ENCODE measurements at places on chromosomes 1 and 21.

- no peak for DNase-seq
- H3K4me3 ChIP-seq, result no peak overlapping the region
- no peaks in the 10 kb centered on the region for H3K4me1 ChIP-seq
- H3K27ac ChIP-seq, result no peak overlapping the region
- no peaks in the 10 kb centered on the region for H3K36me3 ChIP-seq
- no peaks in the 10 kb centered on the region for H3K27me3 ChIP-seq
These were observed 531.1 kb upstream of the ADAMTS5 start for GRCh38 chr21:27498025-27498424.

GRCh38 chr1:2528016-2528415, 1.6 kb upstream of the PANK4 start:
- no peak overlapping the region for H3K27ac ChIP-seq
- H3K27me3 ChIP-seq, result peaks cover 36% of the 10 kb centered on the region
- H3K4me1 ChIP-seq, result peaks cover 64% of the 10 kb centered on the region
- no peak for DNase-seq
- no peaks in the 10 kb centered on the region for H3K36me3 ChIP-seq
- H3K4me3 ChIP-seq, result no peak overlapping the region

DNA sequence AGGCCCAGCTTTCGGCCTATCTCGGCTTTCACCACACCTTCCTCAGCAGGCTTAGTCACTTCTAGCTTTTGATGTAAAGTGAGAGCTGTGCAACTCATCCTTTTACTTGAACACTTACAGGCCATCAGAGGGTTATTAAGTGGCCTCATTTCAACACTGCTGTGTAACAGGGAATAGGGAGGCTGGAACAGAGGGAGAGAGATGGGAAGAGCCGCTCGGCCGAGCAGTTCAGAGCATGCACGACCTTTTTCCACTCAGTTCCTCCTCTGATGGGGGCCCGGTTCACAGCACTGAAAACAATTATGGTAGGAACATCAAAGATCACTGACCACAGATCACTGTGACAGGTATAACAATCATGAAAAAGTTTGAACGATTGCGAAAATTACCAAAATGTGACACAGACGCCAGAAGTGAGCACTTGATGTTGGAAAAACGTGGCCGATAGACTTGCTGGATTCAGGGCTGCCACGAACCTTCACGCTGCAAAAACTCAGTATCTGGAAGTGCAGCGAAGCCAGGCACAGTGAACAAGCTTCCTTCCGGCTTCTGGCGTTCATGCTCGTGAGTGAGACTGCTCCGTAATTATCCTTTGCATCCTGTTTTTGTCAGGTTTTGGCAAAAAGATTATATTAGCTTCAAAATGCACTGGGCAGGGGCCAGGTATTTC, 28.6 kb downstream of the AGPAT3 start:
- no peak overlapping the region for H3K4me3 ChIP-seq
- no peaks in the 10 kb centered on the region for H3K27me3 ChIP-seq
- no peak for DNase-seq
- H3K4me1 ChIP-seq, result peaks cover 14% of the 10 kb centered on the region
- no peak overlapping the region for H3K27ac ChIP-seq
- H3K36me3 ChIP-seq, result no peaks in the 10 kb centered on the region

GRCh38 chr1:118122234-118123004, 62.6 kb downstream of the SPAG17 start:
- H3K4me1 ChIP-seq, result no peaks in the 10 kb centered on the region
- no peak overlapping the region for H3K27ac ChIP-seq
- no peaks in the 10 kb centered on the region for H3K27me3 ChIP-seq
- H3K36me3 ChIP-seq, result no peaks in the 10 kb centered on the region

DNA sequence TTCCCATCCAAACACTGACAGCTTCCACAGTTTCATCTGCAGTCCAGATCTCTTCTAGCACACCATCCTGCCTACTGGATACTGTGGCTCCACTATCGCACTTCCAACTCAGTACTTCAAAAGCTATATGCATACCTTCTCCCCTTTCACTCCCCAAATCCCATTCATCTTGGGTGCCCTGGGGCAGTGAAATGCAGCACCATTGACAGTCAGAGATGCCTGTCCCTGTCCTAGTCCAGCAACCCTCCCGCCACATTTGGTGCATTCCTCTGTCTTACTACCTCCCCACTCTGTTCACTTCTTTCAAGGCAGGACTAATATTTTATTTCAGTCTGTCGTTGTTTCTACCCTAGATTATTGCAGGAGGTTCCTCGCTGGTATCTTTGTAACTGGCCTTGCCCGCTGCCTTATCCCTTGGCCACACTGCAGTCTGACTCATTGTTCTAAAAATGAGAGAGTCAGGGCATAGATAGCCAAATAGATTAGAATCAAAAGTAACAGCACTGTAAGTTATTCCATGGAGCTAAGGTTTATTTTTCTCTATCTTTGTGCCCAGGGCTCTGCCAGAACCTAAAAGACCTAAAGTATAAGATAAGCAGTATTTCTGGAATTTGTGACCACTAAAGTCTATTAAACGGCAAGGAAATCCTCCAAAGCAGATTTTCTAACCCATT, 96.7 kb downstream of the ESRRG start:
- no peaks in the 10 kb centered on the region for H3K36me3 ChIP-seq
- H3K27ac ChIP-seq, result no peak overlapping the region
- no peaks in the 10 kb centered on the region for H3K27me3 ChIP-seq
- no peak for DNase-seq
- no peak overlapping the region for H3K4me3 ChIP-seq

DNA sequence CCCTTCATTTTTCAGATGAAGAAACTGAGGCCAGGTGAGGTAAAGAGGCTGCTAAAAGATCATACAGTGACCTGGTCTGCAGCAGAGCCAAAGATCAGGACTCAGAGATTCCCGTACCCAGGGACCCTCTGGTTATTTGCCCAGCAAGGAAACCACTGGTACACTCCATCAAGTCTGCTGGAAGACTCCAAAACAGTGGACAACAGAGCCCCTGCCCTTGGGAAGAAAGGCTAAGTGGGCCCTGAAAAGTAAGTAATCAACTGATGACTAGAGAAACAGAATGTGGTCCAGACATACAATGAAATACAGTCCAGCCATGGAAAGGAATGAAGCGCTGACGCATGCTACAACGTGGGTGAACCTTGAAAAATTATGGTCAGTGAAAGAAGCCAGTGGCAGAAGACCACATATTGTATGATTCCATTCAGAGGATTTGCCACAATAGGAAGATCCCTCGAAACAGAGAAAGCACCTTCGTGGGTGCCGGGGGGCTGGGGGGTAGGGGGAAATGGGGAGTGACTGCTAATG, 106.4 kb downstream of the ETS2 start:
- H3K36me3 ChIP-seq, result no peaks in the 10 kb centered on the region
- no peaks in the 10 kb centered on the region for H3K4me1 ChIP-seq
- no peak for DNase-seq
- no peak overlapping the region for H3K4me3 ChIP-seq
- no peaks in the 10 kb centered on the region for H3K27me3 ChIP-seq

- no peak overlapping the region for H3K27ac ChIP-seq
- H3K36me3 ChIP-seq, result no peaks in the 10 kb centered on the region
- no peak for DNase-seq
- no peak overlapping the region for H3K4me3 ChIP-seq
These were observed 2.5 kb downstream of the PKP1 start for GRCh38 chr1:201285846-201286245.

DNA sequence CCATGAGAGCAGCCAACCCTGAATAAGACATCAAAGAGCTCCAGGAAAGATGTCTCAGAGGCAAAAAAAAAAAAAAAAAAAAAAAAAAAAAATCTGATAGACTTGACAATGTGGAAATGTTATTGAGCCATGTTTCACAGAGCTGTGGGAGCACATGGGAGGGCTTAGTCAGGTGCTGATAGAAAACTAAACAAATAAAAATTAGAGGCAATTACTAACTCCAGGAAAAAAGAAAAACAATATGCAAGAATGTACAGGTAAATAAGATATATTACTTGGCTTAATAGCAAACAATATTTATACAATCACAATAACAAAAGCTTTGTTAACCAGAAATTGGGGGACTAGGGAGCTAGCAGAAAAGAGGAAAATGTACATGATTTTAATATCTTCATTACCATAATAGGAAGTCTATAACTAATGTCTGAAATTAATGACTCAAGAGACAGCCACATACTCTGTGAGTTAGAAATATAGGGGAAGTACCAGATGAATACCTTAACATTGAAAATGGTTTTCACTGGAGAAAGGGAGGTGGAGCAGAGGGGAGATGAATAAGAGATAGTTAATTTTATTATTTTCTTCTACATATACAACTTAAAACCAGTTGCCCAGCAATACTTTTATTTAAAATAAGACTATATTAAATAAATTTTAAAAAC, 16.9 kb upstream of the RGS16 start:
- peaks cover 26% of the 10 kb centered on the region for H3K27me3 ChIP-seq
- H3K4me3 ChIP-seq, result no peak overlapping the region
- H3K27ac ChIP-seq, result no peak overlapping the region
- H3K4me1 ChIP-seq, result peaks cover 9% of the 10 kb centered on the region
- no peak for DNase-seq
- H3K36me3 ChIP-seq, result no peaks in the 10 kb centered on the region

GRCh38 chr21:41754479-41754891, 12.4 kb downstream of the RIPK4 start:
- H3K27me3 ChIP-seq, result no peaks in the 10 kb centered on the region

DNA sequence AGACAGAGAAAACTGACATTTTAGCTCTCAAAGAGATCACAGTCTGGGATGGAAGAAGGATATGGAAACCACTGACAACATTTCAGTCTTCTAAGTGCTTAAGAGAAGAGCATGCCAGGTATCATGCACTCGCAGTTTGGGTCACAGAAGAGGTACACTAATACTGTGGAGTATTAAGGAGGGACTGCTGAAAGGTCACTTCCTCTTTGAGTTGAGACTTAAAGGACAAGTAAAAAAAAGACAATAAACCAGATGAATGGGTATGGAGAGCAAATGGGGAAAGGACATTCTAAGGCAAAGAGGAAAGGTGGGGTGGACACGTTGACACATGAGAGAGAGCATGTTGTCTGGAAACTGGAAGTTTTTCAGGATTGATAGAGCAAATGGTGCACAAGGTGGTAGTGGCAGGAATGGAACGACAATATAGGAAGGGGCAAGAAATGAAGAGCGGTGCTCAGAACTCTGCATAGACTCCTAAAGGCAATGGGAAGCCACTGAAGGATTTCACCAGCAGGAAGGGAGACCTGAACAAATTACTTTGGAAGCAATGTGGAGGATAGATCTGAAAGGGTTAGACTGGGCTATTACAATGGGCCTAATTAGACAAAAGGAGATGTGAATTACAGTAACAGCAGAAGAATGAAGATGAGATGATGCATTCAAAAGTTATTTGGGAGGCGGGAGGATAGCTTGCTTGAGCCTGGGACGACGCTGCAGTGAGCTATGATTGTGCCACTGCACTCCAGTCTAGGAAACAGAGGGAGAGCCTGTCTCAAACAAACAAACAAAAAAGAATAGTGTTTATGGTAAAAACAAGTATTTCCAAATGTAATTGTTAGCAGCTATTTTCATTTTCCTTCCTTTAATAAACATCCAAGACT, 11.1 kb downstream of the DIPK1A start:
- DNase-seq, result no peak
- H3K4me3 ChIP-seq, result no peak overlapping the region
- no peaks in the 10 kb centered on the region for H3K27me3 ChIP-seq
- H3K36me3 ChIP-seq, result no peaks in the 10 kb centered on the region
- H3K4me1 ChIP-seq, result peaks cover 20% of the 10 kb centered on the region

DNA sequence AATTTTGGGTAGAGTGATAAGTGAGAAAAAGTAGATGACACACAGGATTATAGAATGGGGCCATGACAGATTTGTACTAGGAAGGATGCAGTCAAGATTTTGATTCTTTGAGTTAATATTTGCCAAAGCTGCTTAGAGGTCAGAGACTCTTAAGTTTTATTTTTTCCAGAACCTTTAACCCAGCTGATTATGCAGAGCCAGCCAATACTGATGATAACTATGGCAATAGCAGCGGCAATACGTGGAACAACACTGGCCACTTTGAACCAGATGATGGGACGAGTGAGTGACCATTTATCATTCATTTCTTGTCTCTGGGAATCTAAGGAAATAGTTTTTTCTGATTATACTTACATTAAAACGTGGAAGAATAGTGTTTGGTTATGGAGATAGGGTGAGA, 16.1 kb downstream of the UBAP2L start:
- H3K4me1 ChIP-seq, result no peaks in the 10 kb centered on the region
- peaks cover 78% of the 10 kb centered on the region for H3K36me3 ChIP-seq
- no peaks in the 10 kb centered on the region for H3K27me3 ChIP-seq
- H3K27ac ChIP-seq, result no peak overlapping the region

- no peaks in the 10 kb centered on the region for H3K4me1 ChIP-seq
- H3K27ac ChIP-seq, result no peak overlapping the region
- H3K4me3 ChIP-seq, result no peak overlapping the region
- no peak for DNase-seq
These were observed 774 bp downstream of the SLC2A7 start for GRCh38 chr1:9025449-9025848.

DNA sequence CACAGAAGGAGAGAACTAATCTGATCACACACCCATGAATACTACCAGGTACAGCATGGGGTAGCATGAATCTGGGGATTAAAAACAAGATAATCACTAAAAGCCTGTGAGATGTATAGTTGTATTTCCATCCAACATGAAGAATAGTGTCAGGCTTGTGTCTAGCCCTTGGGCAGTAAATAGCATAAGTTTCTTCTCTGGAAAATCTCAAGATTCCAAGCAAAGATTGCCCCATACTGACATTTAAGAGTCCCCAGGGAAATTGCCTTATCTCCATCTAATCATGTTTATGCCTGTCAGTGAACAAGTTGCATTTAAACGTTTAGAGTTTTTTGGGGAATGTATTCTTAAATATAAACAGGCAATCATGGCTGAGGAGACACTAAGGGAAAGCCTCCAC, 109.2 kb upstream of the SERTAD4 start:
- no peak overlapping the region for H3K27ac ChIP-seq
- H3K4me3 ChIP-seq, result no peak overlapping the region
- no peaks in the 10 kb centered on the region for H3K4me1 ChIP-seq
- no peaks in the 10 kb centered on the region for H3K36me3 ChIP-seq
- no peak for DNase-seq

- no peak overlapping the region for H3K4me3 ChIP-seq
- H3K27ac ChIP-seq, result no peak overlapping the region
- no peak for DNase-seq
These were observed 123.4 kb downstream of the PRDM16 start for GRCh38 chr1:3192361-3192760.

GRCh38 chr1:47207803-47208373, 18.1 kb upstream of the PDZK1IP1 start:
- DNase-seq, result no peak
- no peaks in the 10 kb centered on the region for H3K27me3 ChIP-seq
- H3K4me1 ChIP-seq, result no peaks in the 10 kb centered on the region
- H3K27ac ChIP-seq, result no peak overlapping the region
- no peak overlapping the region for H3K4me3 ChIP-seq

All from natural killer cell (primary cell).